ENCODE measurements at places on chromosomes 7 and 10. TPM values are rescaled to one million over a fixed set of nuclear protein-coding genes. Genes with fewer than 3 reads are reported as not detected.

TMEM130 gene
- not detected for polyA plus RNA-seq

EMX2 gene
- polyA plus RNA-seq: not detected

GNGT1 gene
- polyA plus RNA-seq: not detected

FKBP6 gene
- not detected for polyA plus RNA-seq

HTR7 gene
- not detected for polyA plus RNA-seq

FXYD4 gene
- polyA plus RNA-seq: not detected

TMEM254 gene
- 35.6 TPM for polyA plus RNA-seq

PON1 gene
- polyA plus RNA-seq: not detected

STAMBPL1 gene
- 12.0 TPM for polyA plus RNA-seq

FFAR4 gene
- not detected for polyA plus RNA-seq

POM121C gene
- 4.2 TPM for polyA plus RNA-seq

ENTPD7 gene
- 2.2 TPM for polyA plus RNA-seq

LIPJ gene
- not detected for polyA plus RNA-seq

SPDYE2 gene
- not detected for polyA plus RNA-seq

AKR1E2 gene
- 1.5 TPM for polyA plus RNA-seq

IL15RA gene
- 17.4 TPM for polyA plus RNA-seq

GBX1 gene
- polyA plus RNA-seq: not detected

CNTNAP2 gene
- polyA plus RNA-seq: not detected

ADAM22 gene
- polyA plus RNA-seq: 1.8 TPM

PON3 gene
- polyA plus RNA-seq: not detected

SOSTDC1 gene
- polyA plus RNA-seq: not detected

NOS3 gene
- 14.9 TPM for polyA plus RNA-seq

CNPY1 gene
- not detected for polyA plus RNA-seq

TRIM50 gene
- not detected for polyA plus RNA-seq

FAM149B1 gene
- 5.0 TPM for polyA plus RNA-seq

SFRP5 gene
- not detected for polyA plus RNA-seq

Measured in CD4-positive, alpha-beta memory T cell (primary cell).